GM06990 (cell line): ENCODE measurements at places on chromosomes 1 and 21.

- DNase-seq = no peak
Observed at GRCh38 chr1:64515427-64515826, 45.5 kb downstream of the CACHD1 start.

DNA sequence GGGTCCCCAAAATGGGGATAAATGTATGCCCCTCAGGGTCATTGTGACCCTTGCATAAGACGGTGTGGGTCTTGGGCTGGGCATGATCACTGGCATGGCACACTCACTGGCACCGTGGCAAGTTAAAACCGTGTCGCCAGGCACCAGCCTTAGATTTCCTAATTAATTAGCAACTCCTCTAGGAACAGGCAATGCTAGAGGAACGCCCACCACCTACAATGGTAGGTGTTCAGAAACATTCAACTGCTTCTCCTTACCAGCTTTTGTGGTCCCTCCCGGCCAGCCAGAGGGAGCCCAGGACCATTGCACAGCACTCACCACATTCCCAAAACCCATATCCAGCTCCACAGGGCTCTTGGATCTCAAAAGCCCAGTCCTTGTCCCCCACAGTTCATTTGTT, 36.4 kb downstream of the EPHA2 start:
- no peak for DNase-seq

DNA sequence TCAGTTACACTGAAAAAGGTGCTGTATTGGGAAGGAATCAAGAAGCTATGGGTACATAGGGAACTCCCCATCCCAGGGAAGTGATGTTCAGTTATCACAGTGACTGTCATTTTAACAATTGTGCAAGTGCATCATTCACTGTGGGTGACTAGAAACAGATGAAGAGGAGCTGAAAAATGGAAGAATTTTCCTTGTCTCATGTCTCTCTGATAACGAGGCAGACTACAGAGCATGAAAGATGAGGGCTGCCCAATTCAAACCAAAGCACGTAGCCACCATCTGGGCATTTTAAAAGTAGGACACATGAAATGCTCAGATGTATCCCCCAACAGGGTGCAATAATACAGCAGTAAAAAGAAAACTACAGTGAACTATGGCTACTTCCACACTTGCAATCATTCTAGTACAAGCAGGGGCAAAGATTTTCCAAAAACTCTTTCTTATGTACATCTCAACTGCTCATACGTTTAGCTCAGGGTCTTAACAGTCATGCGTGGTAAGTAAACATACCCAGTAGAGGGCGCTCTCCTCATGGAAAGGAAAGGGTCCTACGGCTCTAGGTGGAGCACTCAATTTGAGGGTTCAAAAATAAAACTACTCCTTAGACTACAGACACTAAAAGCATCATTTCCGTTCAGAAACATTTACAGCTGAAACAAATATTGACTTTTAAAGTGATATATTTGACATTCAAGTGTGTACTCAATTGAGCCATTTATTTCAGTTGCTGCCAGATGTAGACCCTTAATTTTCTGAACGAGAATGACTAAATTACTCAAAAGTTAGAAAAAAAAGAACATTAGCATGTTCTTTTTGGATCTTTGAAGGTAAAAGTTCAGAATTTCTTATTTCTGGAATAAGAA, 143.2 kb downstream of the KCTD3 start:
- DNase-seq = no peak

DNA sequence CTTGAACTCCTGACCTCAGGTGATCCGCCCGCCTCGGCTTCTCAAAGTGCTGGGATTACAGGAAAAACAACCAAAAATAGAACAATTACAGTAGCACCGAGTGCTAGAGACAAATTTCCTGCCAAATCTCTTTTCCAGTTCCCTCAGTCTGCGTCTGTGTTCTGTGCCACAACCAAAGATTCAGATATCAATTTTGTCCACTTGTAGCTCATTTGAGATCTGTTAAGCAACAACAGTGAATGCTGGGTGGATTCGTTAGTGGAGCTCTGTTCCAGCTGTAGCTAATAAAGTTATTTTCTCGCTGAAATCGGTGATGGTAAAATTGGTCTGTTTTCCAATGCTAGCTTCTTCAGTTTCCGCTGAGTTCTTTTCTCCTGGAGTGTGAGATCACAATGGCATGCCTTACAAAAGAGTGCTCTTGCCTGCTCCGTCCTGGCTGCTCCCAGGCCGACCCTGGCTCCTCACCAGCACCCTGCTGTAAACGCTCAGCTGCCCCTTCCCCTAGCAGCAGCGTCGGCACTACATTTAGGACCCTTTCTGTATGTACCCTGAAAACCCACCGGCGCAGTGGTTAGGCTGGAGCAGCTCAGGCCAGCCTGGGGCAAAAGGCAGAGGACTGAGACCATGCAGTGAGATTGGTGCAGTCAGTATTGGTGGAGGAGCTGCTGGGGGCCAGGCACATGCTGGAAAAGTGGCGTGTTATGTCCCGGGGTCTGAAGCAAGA, 395.4 kb downstream of the KIF26B start:
- DNase-seq = no peak

GRCh38 chr1:193404236-193404635, 217.8 kb upstream of the B3GALT2 start:
- DNase-seq = no peak

DNA sequence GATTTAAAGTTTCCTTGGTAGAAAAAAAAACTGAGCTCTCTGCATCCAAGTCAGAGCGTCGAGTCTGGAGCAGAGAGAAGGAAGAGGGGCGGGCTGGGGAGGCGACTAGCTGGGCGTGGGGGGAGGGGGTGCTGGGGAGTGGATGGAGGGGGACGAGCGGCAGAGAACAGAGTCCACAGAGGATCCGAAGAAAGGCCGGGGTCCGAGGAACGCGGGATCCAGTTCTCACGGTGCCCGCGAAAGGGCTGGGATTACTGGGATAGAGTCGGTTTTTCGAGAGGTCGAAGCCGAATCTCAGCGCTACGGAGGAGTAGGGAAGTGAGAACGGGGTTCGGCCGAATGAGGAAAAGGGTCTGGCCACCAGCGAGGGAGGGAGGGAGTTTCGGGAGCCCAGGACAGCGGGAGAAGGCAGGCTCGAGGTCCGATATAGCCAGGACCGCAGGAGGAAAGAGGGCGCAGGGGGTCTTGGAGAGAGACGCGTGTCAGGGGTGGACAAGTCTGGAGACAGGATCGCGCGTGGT, 665 bp downstream of the DAB1 start:
- peak; percentile 1 for DNase-seq

GRCh38 chr1:157968946-157969345, 24.5 kb upstream of the KIRREL1 start:
- DNase-seq = no peak

- DNase-seq = no peak
Observed at GRCh38 chr1:32893198-32894018, 7.1 kb downstream of the HPCA start.

- no peak for DNase-seq
Observed at GRCh38 chr1:224540535-224540934, 75.6 kb upstream of the CNIH3 start.

GRCh38 chr1:1014799-1015681, 1.7 kb downstream of the ISG15 start:
- DNase-seq = no peak

- no peak for DNase-seq
Observed at GRCh38 chr21:36437745-36438128, 42.2 kb downstream of the CLDN14 start.

DNA sequence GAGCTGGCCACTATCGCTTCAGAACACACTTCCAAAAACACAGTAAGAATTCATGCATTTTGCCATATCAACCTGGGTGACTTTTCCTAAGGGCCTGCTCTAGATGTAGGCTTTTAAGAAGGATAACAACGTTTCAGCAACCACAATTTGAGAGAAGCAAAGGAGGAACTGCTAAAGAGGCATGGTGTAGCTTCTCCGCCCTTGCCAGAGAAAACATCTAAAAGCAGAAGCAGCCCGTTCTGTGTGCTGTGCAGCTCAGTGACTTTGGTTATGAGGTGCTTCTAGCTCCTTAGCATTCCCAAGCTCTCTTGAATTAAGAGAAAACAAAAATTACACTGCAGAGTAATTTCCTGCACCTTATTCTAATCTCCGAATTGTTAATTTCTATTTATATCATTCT, 2.7 kb downstream of the PER3 start:
- no peak for DNase-seq

DNA sequence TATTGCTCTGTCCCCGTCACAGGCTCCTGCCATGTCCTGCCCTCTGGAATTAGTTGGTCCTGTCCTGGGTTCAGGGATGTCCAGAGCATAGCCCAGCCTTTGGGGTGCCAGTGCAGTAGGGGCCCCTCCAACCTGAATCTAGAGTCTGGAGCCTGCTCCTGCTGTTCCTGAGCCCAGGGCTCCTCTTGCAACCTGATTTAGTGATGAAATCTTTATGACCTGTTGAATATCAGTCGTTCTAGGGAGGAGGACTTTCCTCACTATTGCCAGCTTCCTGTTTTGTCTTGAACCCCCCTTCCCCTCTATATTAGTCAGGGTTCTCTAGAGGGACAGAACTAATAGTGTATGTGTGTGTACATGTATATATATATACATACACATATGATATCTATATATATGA, 42.5 kb upstream of the STUM start:
- no peak for DNase-seq

- DNase-seq = no peak
Observed at GRCh38 chr1:83673312-83673711, 325.6 kb downstream of the TTLL7 start.

GRCh38 chr1:183636783-183637182, 1.2 kb upstream of the ARPC5 start:
- no peak for DNase-seq

- DNase-seq = no peak
Observed at GRCh38 chr21:43811262-43812105, 22.1 kb downstream of the RRP1 start.

GRCh38 chr1:54791880-54792522, 9.1 kb downstream of the TTC22 start:
- no peak for DNase-seq
